ENCODE measurements at places on chromosomes 7 and 10.

GRCh38 chr7:101094791-101095375 lies 9.6 kb downstream of the TRIM56 start:
- DNase-seq: peak; percentile 49

DNA sequence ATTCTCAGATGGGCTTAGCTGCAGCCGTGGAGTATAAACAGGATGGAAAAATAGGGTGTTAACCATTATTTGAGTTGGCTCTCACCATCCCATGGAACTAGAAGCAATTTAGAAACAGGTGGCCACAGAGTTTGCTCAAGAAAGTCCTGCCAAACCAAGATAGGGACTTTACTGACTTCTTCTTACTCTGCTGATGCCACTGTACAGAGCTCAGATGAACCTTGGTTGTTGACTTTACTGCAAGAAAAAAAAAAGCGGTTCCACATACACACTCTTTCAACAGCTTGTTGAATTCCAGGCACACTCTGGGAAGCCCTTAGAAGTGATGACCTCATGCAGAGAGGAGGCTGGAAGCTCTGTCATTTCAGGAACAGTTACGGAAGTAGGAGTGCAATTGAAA lies 753.4 kb downstream of the NRG3 start:
- DNase-seq: no peak

GRCh38 chr10:99393683-99394082 lies 36.7 kb downstream of the GOT1 start:
- DNase-seq: no peak

DNA sequence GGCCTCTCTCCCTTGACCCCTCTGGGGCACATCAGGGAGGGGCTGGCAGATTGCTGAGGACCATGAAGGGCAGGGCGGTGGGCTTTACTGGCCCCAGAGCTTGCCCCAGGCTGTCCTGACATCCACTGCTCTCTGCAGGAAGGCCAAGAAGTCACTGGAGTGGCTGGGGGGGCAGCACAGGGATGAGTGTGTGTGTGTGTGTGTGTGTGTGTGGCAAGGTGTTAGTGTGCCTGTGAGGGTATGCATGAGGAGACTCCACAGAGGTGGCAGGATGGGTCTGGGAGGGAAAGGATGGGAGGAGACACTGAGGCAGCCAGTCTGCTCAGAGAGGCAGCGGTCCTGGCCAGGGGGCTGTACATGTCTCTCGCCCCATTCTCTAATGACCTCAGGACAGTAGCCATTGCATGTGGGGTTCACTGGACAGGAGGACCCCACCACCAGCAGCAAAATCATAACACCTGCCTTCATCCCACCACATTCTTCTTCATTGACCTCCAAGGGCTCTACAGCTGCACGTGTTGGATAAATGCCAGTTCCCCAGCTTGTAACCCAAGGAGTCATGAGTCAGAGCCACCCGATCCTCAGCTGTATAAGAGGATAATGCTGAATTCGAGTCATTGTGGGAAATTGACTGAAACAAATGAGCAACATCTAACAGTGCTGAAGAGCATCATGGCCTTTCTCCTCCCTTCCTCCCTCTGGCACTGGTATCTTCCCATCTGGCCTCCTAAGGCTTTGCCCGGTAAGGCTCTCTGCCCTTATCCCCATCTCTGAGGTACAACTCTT lies 720.5 kb downstream of the GRID1 start:
- DNase-seq: no peak

- peak; percentile 16 for DNase-seq
Measured at GRCh38 chr10:16933783-16934182, 116.6 kb upstream of the RSU1 start.

DNA sequence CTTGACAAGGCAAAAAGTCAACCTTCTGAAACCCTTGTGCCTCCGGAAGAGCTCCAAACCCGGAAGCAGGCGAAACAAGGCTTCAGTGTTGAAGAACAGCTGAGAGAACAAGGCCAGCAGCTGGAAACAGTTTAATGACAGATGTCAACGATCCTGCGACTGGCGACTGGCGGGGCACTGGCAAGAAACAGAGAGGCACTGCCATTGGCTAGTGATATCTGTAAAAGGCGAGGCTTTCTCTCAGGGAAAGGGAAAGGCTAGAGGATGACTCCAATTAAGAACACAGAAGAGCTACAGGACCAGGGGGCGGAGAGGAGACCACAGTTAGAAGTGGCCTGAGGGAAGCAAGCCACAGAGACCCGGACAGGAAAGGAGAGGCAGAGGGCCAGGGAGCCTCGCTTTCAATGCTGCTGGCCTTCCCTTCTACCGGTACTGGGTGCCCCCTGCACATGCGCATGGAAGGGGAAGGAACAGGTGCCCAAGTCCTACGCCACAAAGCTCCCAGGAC lies 19.4 kb downstream of the ITGB1 start:
- DNase-seq: no peak

Data from foreskin fibroblast (primary cell).